Suppressor macrophage (primary cell): ENCODE measurements at places on chromosomes 12 and 14.

DNA sequence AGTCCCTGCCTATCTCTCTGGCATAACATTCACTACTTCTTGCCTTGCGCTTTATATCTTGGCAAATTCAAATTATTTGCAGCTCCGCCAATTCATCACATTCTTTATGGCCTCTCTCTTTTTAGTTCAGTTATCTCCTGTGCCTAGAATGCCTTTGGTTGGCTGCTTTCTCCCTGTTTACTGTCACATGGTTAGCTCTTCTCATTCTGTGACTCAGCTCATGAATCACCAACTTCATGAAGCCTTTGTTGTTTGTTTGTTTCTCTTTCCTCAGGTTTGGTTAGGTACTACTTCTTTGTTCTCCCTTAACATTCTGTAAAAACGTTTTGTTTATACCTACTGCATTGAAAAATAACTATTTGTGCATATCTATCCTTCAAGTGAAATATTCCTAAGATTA lies 376.5 kb upstream of the GARIN6 start:
- DNase-seq: no peak

GRCh38 chr12:96210376-96211055 lies 16.3 kb downstream of the ELK3 start:
- DNase-seq: no peak

- DNase-seq: peak; percentile 58
Observed at GRCh38 chr12:7642876-7643309, 22.8 kb downstream of the APOBEC1 start.

- no peak for DNase-seq
Observed at GRCh38 chr12:3617565-3617964, 126.6 kb downstream of the PRMT8 start.

- DNase-seq: no peak
Observed at GRCh38 chr12:2355198-2355597, 302.4 kb downstream of the CACNA1C start.

- no peak for DNase-seq
Observed at GRCh38 chr14:89660166-89660565, 243.1 kb upstream of the FOXN3 start.

GRCh38 chr12:82605115-82605514 lies 81.6 kb upstream of the TMTC2 start:
- DNase-seq: no peak

- peak; percentile 78 for DNase-seq
Observed at GRCh38 chr14:32254952-32255679, 52.0 kb upstream of the RNU6-8 start.

DNA sequence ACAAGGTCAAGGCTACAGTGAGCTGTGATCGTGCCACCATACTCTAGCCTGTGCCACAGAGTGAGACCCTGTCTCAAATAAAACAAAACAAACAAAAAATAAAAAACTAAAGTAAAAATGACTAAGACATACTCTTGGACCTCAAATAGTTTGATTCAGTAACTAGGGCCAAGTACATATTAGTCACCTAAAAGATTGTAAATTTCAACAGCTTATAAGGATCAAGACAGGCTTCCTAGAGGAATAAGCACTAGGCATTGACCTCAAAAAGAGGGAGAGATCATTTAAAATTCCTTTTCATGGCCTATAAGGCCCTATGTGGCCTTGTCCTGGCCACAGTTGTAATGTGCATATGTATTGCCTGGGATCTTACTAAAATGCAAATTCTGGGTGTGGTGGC lies 46.0 kb upstream of the CHST11 start:
- no peak for DNase-seq

GRCh38 chr12:19450362-19450761 lies 11.1 kb downstream of the AEBP2 start:
- DNase-seq: no peak

GRCh38 chr12:96170328-96170727 lies 23.8 kb upstream of the ELK3 start:
- peak; percentile 29 for DNase-seq
